Stimulated activated CD8-positive, alpha-beta memory T cell treated with anti-CD3 and anti-CD28 coated beads, Interleukin-4, amount 100 ng/mL, for 1 hour (primary cell): ENCODE measurements at places on chromosomes 4 and X.

DNA sequence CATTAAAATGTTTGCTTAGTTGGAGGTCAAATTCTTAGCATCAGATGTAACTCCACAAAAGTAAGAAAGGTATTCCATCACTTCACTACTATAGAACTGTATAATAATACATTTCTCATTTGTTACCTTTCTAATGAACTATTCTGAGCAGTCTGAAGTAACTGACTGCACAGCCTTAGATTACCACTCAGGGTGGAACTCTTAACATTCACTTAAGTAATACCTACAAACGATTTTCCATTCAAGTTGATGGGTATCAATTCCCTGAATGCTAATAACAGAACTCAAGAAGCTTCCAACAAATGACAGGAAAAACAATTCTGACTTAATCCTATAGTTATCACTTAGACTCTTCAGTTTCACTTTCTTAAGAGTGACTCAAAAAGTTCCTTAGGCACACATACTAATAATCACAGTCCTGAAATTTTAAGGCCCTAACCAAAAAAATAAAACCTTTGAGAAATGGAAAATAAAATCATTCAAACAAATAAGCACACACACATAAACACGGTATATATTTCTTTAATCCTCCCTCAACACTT is 20.9 kb downstream of the HNRNPD start:
- DNase-seq, result no peak

GRCh38 chr4:5710961-5711478 is at the start of gene EVC:
Gene EVC (plus strand): TSS chr4:5711201. CDS start chr4:5711381, 180 bp downstream.
- DNase-seq, result no peak

DNA sequence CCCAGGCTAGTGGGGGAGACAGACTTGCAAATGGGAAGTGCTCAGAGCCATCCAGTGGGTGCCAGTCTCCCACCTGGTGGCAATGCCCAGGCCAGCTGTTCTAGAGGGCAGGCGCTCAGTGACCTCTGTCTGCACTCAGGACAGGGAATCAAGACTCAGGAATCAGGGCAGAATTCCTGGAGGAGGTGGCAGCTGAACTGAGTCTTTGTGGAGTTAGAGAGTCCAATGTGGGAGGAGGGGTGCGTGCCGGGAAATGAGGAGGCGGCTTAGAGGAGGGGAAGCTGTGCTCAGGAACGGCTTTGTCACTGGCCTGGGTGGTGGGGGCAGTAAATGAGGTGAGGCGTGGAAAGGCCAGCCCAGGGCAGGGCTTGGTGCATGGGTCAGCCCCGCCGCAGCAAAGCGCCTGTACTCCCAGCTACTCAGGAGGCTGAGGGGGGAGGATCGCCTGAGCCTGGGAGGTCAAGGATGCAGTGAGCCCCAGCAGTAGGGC is 31.3 kb upstream of the SORCS2 start:
- DNase-seq, result no peak

DNA sequence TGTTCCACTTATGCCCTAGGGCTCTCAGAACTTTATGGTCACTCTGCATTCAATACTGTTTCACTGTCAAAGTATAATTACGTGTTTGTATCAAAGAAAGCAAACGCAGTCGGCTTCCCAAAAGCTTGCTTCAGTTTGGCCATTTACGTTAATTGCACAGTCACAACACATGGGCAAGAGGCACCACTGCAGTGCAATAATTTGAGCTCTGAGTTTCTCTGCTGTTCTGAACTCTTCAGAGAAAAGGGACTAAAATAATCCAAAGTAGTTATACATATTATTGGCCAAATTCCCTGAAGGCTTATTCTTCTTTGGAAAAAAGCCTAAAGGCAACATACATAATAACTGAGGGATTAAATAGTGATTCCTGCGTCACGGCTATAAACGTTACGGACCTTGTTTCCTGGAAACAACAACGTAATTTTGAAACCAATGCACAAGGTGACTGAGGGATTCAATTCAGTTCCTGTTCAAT is 51.3 kb downstream of the RNF150 start:
- DNase-seq, result no peak

DNA sequence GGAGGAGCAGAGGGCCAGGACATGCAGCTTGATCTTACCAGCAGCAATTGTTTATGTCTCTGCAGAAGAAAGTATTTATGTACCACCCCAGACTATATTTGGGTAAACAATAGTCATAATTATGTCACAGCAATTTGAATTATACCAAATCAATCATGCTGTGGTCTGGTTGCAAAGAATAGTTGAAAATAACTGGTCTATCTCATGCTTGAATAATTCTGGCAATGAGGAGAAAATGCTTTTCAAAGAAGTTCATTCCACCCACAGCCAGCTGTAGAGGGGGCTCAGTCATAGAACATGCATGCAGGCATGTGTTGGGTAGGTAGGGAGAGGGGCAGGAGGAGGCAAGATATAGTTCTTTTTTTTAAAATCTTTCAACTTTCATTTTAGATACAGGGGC is 399.2 kb downstream of the IL15 start:
- DNase-seq, result no peak

GRCh38 chr4:6466756-6467381 is 5.5 kb downstream of the PPP2R2C start:
- DNase-seq, result no peak

GRCh38 chrX:29348288-29348687 is 761.0 kb downstream of the IL1RAPL1 start:
- DNase-seq, result no peak

- no peak for DNase-seq
Measured at GRCh38 chr4:47213539-47213938, 182.2 kb downstream of the GABRB1 start.

- DNase-seq, result no peak
Measured at GRCh38 chr4:4568806-4569427, 27.1 kb upstream of the STX18 start.

DNA sequence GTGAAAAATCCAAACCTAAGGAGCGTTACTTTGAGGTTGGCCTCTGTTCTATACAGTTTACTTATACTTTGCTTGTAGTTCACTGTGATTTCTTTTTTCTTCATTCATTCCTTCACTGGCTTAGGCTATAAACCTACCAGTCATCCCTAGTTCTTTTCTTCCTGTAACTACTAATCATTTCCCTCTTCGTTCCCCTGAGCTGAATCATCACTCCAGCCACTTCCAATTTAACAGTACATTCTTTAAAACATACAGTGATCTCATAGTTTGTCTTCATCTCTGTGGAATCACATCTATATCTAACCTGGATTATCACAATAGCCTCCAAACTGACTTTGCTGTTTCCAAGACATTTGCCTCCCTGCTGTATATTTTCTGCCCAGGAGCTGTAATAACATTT is 25.2 kb upstream of the NPFFR2 start:
- no peak for DNase-seq

DNA sequence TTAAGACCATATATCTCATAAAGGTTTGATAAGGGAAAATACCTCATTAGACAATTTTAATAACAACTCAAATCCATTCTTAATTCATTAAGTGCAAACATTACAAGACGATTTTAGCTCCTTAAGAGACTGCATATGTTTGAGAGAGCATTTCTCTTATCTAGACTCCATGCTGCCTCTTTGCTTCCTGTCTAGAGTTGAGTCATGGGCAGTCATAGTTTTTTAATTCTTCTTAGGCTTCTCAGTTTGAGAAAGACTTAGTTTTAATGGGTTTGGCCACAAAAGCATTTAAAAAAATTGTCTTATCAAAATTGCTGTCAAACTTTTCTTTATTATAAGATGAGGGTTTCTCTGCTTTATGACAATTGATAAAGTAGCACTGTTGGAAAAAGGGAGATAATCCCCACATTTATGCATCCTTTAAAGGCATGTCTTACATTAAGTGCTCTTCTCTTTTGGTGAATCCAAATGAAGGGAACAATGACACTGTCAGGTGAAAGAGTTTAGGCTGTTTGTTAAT is 713.4 kb downstream of the PCDH18 start:
- no peak for DNase-seq

- DNase-seq, result no peak
Measured at GRCh38 chr4:68344785-68345184, 5.1 kb downstream of the YTHDC1 start.

- no peak for DNase-seq
Measured at GRCh38 chr4:62881210-62881609, 1528.0 kb downstream of the TECRL start.
